ENCODE measurements at places on chromosomes 7 and 10.

GRCh38 chr10:62818426-62819011 lies 2.4 kb upstream of the EGR2 start:
- DNase-seq = no peak

GRCh38 chr10:26446258-26446657 lies 8.1 kb downstream of the APBB1IP start:
- DNase-seq = no peak

GRCh38 chr10:124560377-124561105 lies 98.9 kb downstream of the LHPP start:
- no peak for DNase-seq

DNA sequence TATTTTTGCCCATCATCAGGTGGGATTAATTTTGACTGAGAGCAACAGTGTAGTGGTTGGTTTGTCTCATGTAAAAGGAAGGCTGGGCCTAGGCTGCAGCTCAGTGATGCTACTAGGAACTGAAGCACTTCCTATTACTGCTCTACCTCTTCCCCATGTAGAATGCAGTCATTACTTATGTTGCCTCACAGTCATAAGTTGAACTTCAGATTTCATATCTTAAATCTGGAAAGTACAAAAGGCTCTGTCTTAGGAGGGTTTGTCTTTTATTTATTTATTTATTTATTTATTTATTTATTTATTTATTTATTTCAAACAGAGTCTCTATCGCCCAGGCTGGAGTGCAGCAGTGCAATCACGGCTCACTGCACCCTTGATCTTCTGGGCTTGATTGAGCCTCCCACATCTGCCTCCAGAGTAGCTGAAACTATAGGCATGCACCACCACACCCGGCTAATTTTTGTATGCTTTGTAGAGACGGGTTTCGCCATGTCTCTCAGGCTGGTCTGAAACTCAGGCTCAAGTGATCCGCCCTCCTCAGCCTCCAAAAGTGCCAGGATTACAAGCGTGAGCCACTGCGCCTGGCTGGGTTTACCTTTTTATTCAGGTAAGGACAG lies 721.7 kb upstream of the GALNT17 start:
- no peak for DNase-seq

DNA sequence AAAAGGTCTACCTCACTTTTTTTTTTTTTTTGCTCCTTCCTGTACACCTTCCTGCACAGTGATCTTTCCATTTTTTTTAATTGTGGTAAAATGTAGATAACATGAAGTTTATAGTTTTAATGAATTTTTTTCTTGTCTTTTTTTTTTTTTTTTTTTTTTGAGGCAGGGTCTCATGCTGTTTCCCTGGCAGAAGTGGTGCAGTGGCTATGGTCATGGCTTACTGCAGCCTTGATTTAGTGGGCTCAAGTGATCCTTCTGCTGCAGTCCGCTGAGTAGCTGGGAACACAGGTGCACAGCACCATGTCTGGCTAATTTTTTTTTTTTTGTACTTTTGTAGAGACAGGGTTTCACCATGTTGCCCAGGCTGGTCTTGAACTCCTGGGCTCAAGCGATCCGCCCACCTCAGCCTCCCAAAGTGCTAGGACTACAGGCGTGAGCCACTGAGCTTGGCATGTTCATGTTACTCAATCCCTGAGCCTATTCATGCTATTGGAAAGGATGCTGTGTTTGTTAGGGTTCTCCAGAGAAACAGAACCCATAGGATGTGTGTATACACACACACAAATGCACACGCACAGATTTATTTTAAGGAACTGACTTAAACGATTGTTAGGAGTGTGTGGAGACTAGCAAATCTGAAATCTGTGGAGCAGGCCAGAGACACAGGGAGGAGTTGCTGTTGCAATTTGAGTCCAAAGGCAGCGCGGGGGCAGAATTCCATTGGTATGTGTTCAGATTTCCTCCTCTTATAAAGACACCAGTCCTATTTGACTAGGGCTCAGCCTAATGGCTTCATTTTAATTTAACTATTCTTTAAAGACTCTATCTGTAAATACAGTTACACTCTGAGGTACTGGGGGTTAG lies 29.1 kb downstream of the GALNT11 start:
- DNase-seq = no peak

DNA sequence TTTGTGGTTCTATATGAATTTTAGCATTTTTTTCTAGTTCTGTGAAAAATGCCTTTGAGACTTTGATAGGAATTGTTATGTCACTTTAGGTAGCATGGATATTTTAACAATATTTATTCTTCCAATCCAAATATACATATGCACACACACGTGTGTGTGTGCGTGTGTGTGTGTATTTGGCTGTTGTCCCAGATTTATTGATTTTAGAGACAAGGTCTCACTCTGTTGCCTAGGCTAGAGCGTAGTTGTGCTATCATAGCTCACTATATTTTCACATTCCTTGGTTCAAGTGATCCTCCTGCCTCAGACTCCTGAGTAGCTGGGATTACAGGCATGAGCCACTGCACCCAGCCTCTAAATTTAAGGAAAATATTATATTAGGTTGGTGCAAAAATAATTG lies 162.5 kb upstream of the TRIM24 start:
- no peak for DNase-seq

DNA sequence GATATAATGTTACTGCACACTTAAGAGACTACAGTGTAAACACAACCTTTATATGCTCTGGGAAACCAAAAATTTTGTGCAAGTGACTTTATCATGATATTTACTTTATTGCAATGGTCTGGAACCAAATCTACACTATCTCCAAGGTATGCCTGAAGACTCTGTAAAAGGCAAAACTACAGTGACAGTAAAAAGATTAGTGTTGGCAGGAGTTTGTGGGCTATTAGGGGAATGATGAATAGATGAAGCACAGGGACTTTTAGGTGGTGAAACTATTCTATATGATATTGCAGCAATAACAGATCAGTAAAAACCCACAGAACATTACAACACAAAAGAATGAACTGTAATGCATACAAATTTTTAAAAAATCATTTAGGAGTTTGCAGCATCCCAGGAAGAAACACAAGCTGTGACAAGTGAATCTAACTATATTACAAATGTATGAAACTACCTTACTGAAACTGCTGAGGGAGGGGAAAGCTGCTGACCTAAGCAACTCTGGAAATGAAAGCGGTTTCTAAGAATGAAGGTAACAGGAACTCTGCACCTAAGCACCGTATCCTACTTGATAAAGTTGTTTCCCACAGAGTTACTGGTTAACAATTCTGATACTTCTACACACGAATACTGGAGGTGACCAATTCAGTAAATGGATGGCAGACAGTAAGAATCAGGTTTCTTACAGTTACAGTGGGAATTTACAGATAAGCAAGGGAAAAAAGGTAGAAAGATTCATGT lies 82.6 kb downstream of the ATE1 start:
- DNase-seq = no peak

DNA sequence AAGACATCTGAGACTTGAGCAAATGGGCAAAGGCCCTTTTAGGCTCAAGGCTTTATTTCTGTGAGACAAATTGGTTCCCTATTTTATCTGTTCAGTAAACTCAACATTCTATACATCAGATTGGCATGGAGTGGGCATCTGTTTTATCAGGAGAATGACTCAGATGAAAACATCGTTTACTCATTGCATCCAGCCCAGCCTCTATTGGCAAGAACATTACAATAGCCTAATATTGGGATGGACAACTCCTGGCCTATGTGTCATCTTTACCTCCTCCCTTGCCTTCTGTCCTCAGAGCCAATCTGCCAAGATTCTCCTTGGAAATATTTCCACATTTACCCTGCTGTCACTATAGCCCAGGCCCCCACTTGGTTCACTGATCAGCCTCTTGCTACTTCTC lies 5.5 kb upstream of the BLNK start:
- DNase-seq = no peak
